ENCODE measurements at places on chromosomes 3 and 15. TPM values are rescaled to one million over a fixed set of nuclear protein-coding genes. Genes with fewer than 3 reads are reported as not detected.

C15orf61 gene
- 2.3 TPM for total RNA-seq

FMN1 gene
- 1.2 TPM for total RNA-seq

DNA sequence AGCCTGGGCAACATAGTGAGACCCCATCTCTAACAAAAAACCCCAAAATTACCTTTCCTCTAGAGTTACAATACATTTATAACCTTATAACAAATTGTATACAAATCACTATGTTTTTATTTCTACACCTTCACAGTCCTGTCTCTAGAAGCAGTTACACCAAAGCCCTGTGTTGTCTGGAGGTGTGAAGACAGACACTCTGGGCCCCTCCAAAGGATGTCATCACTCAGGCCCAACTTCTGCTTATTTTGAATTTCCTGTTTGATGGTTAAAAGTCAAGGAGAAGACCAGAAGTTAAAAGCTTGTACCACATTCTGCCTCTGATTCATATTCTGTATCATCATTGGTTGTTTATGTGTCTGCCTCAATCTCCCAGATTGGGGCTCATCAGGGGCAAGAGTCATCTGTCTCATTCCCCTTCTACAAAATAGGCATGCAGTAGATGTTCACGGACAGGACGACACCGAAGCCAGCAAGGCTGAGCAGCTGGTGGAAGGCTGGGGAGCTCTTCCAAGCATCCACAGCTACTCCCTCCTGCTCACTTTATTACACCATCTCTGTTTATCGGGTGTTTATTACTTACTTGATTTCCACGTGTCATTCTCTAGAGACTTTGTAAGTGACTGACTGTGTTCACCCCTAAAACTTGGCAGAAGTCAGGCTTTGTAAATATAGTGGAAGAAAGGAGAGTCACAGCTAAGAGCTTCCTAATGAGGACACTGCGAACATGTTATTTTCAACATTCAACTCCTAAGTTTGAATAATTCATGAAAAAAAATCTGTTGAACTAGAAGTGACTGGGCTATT, 136.8 kb upstream of the ANKRD28 start:
- no peak for DNase-seq

GRCh38 chr3:175476489-175476888, 617.4 kb downstream of the NAALADL2 start:
- no peak for DNase-seq

GRCh38 chr15:74203914-74204431, 1.4 kb upstream of the STRA6 start:
- no peak for DNase-seq
